Activated CD4-positive, alpha-beta T cell treated with anti-CD3 and anti-CD28 coated beads, Interleukin-2, amount 50 U/mL, for 1 hour (primary cell): ENCODE measurements at places on chromosomes 4 and X.

- no peak for DNase-seq
Measured at GRCh38 chrX:129461801-129462456, 61.4 kb downstream of the SMARCA1 start.

DNA sequence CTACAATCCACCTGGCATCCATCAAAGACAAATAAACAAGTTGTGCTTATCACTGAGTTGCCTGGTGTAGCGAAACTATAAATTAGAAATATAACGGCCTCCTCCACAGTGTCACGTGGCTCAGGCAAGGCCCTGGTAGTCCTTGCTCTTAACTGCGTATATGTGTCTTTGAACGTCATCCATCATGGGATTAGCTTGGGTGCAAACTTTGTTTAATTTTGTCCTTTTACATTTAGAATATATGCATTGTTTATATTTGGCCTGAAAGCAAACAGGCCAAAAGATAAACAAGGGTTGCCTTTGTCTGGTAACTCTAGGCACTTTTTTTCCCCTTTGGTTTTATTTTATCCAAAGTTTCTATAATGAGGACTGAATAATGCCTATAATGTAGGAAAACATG, 184.9 kb downstream of the KIT start:
- no peak for DNase-seq

- DNase-seq = no peak
Measured at GRCh38 chr4:6368601-6369000, 99.0 kb downstream of the WFS1 start.

DNA sequence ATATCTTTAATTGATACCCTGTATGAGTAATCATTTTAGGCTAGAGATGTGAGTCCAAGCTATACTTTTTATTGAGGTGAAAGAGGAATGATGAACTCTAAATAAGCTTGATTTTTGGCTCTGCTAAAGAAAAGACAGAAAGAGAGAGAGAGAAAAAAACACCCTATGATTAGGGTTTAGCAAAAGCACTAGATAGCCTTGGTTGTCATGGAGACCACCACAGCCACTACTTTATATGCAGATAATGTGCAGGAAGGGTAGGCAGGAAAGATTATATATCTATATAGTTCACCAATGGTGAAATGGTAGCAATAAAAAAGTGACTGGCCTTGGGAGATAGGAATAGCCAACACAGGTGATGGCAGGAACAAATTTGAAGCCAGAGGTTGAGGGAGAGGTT, 69.9 kb upstream of the CAMK2D start:
- DNase-seq = no peak

DNA sequence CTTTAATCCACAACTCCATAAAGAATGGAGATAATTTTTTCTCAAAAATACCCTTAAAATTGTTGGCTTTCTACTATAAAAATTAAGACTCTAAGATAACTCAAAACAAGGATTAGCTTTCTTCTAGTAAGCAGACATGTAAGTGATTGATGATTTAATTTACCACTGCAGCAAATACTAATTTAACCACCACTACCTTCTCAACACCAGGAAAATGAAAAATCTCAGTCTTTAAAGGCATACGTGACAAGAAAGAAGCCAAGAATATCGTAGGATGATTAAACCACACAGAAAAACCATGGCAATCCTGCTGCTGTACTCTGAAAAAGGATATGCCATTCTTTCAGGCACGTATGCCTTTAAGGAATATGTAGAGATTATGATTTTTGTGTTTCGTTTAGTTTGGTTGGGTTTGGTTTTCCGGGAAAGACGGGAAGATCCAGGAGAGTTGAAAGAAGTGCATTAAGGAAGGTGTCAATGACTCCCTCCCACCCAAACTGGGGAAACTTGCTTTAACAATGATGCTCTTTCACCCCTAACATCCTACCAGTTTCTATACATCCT, 881 bp downstream of the LRCH2 start:
- DNase-seq = no peak

DNA sequence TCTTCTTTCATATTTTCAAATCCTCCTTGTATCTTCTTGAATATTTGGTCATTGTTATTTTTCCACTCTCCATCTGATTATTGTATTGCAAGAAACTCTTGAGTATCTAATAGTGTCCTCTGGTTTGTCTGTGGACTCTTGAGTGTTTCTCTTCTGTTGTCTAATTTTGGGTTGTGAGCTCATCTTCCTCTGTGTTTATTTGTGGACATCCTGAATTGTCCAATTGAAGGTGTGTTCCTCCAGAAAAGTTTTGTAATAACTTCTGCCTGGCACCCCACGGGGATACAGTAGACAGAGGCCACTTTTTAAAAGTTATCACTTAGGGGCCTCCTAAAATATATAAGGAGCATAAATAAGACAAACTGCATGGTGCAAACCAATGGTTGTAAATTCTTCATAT, 3.1 kb upstream of the CC2D2A start:
- no peak for DNase-seq
